ENCODE measurements at places on chromosomes 3 and 15. TPM values are rescaled to one million over a fixed set of nuclear protein-coding genes. Genes with fewer than 3 reads are reported as not detected.

The LIPC gene
- total RNA-seq, result 0.35 TPM

GRCh38 chr3:188697127-188697526 is 474.6 kb upstream of the TPRG1 start:
- no peak for DNase-seq

GRCh38 chr3:22115581-22115980 is 364.6 kb upstream of the ZNF385D start:
- no peak for DNase-seq

- no peak for DNase-seq
Observed at GRCh38 chr3:157573780-157574378, 70.7 kb upstream of the VEPH1 start.

The SERPINI2 gene
- total RNA-seq, result not detected

The AGBL1 gene
- 0.08 TPM for total RNA-seq

- DNase-seq, result no peak
Observed at GRCh38 chr3:10340476-10340875, 19.6 kb upstream of the SEC13 start.

The WDR72 gene
- total RNA-seq, result not detected

DNA sequence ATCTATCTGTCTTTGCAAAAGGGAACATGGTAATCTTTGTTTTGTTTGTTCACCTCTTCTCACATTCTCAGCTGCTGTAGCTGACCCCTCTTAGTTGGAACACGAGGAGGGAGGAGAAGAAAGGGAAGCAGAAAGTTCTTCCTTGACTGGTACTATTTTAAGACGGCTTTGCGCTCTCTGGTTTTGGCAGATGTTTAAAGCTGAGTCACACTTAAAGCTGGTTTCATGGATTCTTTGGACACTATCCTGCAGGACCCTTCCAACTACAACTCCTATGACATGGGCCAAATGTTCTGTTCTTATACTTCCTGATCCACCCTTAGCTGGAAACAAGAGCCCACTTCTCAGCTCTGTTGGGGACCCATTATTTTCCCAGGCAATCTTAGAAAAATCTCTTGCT is 40.6 kb upstream of the FXR1 start:
- DNase-seq, result peak; percentile 73

DNA sequence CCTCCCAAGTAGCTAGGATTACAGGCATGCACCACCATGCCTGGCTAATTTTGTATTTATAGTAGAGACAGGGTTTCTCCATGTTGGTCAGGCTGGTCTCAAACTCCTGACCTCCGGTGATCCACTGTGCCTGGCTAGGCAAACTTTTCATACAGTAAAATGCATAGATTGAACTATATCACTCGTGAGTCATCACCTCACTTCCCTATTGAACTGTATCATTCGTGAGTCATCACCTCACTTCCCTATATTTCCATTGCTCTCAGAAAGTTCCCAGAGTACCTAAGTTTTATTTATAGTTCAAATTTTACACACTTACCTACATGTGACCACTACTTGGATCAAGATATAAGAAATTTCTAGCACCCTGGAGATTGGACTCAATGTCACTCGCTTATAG is 73.6 kb upstream of the ACAD9 start:
- no peak for DNase-seq

GRCh38 chr3:122055215-122055614 is at the start of gene CD86:
CD86 (plus strand) TSS chr3:122055362; CDS start chr3:122055490, 128 bp downstream.
- DNase-seq, result no peak

The ROBO1 gene
- total RNA-seq, result 73.4 TPM

The PPCDC gene
- 25.5 TPM for total RNA-seq

The PLA2G4D gene
- total RNA-seq, result not detected

- no peak for DNase-seq
Observed at GRCh38 chr3:135995766-135996165, 30.2 kb downstream of the PPP2R3A start.

- peak; percentile 56 for DNase-seq
Observed at GRCh38 chr15:97903971-97904572, 56.4 kb upstream of the ARRDC4 start.

DNA sequence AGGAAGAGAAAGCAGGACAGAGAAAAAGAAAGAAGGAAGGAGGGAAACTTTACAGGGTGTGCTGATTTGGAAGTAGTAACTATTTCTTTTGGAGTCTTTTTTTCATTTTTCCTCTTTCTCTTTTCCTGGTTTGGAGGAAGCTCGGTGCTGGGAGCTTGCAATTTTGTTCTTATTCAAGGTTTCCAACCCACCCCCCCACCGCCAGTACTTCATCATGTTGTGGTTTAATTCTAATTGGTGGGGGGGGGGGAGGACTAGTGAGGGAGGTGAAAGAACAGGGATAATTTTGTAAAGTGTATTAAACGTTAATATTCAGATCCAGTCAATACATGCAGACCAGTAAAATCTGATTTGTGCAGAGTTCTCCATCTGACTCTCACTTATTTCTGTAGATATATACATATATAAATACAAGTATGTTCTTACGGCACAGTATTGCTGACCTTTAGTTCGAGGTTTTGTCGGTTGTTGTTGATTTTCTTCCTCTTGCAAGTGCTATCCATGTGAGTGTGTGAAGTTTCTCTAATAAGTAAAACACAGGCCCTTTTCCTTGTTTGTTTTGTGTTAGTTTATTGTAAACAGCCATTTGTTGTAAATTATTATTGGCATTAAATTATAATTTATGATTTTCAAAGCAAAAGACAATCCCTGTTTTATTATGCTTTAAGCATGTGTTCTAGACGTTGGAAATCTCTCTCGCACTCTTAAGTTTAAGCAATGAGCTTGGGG is 9.3 kb downstream of the NR2F2 start:
- no peak for DNase-seq

GRCh38 chr3:142028243-142028777 is 121.0 kb downstream of the TFDP2 start:
- peak; percentile 64 for DNase-seq

The WNT5A gene
- total RNA-seq, result 34.6 TPM

The CCR5 gene
- not detected for total RNA-seq

The MRPL3 gene
- total RNA-seq, result 191 TPM

The GALNT15 gene
- not detected for total RNA-seq

DNA sequence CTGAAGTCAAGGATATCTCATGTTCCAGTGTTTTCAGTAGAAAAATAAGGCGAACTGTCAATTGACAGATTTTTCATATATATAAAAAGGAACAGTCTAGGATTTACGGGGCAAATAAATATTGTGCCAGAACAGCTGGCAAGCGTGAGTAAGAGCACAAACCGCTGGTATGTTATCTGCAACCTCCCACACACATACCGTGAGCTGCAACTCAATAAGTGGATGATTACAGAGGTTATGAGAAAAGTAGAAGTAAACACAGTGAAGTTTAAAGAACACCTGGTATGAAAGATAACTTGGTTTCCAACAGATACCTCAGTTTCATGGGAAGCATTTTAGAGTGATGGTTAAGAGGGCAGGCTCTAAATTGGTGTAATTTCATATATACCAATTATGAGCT is 733.4 kb downstream of the TUSC7 start:
- no peak for DNase-seq

GRCh38 chr15:99447497-99448371 is 118.0 kb upstream of the MEF2A start:
- peak; percentile 97 for DNase-seq

- DNase-seq, result no peak
Observed at GRCh38 chr15:80404761-80405553, 775 bp downstream of the ARNT2 start.

- no peak for DNase-seq
Observed at GRCh38 chr3:133992381-133992780, 37.3 kb downstream of the SLCO2A1 start.

DNA sequence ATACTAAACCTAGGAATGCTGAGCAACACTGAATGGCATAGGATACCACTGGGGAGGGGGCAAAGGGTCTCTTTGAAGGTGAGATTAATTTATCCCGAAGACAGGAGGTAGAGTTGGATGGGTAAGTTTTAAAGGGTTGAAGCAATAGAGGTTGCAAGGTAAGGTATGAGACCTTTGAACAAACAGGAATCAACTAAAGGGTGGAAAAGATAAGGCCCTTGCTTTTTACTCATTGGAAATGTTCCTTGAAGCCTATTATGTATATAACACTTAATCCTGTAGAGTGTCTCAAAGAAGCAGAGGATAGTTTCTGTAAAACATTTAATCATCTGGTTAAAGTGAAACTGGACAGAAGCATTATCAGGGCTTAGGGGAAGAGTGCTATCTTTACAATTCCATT is 5.7 kb downstream of the ABHD5 start:
- no peak for DNase-seq

The CLEC3B gene
- total RNA-seq, result not detected
